ENCODE measurements at places on chromosomes 2 and 18.

DNA sequence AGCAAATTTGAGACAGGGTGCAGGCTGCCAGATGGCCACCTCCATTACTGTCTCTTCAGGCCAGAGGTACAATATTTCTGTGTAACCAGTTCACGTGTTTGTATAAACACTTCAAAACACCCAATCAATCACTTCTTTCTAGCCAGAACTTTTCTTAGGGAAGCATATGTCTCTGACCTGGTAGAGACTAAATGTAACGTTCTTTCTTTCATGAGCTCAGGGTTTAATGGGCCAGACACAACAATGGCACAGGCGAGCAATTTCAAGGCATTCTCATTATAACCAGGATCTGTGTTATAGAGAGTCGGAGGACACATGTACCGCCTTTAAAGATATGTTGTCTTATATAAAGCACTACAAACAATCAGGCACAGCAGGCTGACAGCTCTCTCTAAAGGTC is 1846.4 kb upstream of the PIK3C3 start:
- no peak for DNase-seq

DNA sequence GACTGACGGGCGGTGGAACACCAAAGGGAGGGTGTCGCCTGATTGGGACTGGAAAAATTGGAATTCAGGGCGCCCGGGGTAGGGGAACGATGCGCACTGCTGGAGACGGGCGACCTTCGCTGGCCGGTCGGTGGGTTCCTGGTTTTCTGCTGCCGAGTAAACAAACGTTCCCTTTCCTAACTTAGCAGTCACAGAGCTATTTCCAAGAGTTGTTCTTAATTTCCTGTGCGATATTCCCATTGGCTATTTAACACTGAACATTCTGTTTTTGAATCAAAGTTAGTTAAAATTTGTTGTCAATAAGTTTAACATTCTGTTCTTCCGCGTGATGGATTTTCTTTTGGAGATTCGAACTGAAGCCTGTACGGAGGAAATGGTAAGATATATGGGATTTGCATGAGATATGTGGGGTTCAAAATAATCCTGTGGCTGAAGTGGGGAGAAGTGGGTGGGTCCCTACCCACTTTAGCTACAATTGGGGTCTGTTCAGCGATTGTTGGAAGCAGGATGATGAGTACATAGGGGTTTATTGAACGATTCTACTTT is 862 bp downstream of the C18orf54 start:
- no peak for DNase-seq

DNA sequence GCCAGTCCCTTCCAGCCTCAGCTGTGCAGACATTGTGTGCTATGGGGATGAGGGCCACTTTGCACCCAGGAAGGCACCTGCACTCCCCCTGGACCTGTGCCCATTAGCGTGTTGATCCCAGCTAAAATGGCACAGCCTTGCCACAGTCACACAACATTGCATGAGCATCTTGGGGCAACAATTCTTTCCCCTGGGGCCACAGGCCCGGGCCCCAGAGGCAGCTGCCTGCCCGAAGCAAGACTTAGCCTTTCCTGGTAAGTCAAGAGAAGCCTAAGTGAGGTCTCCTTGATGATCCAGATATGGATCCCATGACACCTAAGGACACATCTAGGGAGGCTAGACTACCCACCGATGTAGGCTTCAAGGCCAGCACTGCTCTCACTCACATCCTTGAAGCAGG is 202.1 kb downstream of the BCL11A start:
- DNase-seq = no peak

GRCh38 chr2:183898641-183899040 is 699.7 kb upstream of the ZNF804A start:
- DNase-seq = no peak

- DNase-seq = no peak
Observed at GRCh38 chr2:234335661-234336228, 161.1 kb downstream of the ARL4C start.

DNA sequence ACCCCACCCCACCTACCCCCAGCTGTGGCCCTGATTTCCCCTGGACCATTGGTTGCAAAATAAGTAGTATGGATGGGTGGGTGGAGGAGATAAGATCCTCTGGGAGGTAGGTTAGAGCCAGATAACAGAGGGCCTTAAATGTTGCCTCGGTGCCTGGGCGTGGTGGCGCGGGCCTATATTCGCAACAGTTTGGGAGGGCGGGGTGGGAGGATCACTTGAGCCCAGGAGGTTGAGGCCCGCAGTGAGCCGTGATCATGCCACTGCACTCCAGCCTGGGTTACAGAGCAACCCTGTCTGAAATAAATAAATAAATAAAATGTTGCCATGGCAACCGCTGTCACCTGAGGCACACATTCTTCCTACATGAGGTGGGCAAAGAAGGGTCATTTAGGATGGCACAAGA is 103.3 kb upstream of the GATA6 start:
- no peak for DNase-seq

DNA sequence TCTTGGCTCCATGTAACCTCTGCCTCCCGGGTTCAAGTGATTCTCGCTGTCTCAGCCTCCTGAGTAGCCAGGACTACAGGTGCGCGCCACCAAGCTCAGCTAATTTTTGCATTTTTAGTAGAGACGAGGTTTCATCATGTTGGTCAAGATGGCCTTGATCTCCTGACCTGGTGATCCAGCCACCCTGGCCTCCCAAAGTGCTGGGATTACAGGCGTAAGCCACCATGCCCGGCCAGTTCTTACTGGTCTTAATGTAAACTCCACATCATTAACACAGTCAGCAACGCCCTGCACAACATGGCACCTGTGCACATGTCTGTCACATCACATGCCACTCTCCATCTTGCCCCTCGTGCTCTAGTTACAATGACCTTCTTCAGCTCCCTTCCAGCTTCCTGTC is 5.8 kb upstream of the KIF3C start:
- no peak for DNase-seq

DNA sequence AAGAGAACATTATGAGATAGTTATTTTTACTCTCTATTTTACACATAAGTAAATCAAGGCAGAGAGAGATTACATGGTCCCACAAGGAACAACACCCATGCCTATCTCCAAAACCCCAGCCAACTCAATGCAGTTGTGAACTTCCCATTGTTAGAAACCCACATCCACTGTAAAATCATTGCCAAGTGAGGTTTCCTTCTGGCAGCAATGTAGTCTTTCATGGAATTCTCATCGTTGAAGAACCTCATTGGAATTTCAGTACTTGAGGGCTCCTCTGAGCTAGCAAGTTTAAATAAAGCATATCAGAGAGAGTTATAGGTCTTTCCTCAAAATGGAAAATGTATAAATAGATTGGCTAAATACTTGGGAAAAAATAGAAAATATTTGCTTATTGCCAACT is 105.2 kb downstream of the RAD51AP2 start:
- DNase-seq = no peak

DNA sequence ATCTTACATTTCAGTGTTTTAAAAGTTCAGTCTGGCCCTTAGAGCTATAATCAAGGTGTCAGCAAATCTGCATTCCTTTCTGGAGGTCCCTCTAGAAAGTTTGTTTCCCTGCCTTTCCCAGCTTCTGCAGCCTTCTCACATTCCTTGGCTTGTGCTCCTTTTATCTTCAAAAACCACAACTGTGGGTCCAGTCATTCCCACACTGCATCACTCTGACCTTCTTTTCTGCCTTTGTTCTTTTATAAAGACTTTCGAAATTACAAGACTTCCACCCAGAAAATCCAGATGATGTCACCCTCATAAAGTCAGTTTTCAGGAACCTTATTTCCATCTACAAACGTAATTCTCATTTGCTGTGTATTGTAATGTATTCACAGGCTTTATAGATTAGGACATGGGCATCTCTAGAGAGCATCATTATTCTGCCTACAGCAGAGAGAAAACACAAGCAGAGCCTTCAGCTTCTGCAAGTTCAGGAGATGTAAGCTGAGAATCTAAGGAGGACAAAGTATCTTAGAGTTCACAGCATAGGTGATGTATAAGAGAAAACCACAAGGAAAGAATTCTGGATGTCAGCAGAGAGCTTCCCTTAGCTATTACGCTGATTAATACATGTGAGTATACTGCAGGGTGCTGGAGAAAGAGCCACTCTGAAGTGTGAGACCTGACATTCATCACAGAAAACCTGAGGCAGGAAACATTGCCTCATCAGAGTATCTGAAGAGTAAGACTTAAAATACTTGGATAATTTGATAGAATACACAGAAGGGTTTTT is 1100.2 kb downstream of the CBLN2 start:
- no peak for DNase-seq

DNA sequence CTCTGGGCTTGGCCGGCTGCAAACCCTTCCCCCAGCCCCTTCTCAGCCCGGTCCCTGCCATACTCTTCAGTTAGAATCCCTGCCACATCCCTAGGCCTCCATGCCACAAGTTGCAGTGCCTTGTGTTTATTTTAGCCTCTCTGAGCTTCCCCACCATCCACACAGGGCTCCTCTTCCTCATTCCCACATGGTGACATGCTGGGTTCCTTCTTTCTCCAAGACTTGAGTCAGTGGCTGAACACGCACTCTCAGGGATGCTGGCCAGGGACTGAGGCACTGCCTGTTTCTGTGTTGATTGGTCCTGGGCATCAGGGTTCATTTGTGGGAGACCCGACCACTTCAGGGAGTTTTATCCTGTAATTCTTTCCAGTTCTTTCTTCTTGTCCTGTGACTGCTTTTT is 56.3 kb downstream of the KCNS3 start:
- no peak for DNase-seq

DNA sequence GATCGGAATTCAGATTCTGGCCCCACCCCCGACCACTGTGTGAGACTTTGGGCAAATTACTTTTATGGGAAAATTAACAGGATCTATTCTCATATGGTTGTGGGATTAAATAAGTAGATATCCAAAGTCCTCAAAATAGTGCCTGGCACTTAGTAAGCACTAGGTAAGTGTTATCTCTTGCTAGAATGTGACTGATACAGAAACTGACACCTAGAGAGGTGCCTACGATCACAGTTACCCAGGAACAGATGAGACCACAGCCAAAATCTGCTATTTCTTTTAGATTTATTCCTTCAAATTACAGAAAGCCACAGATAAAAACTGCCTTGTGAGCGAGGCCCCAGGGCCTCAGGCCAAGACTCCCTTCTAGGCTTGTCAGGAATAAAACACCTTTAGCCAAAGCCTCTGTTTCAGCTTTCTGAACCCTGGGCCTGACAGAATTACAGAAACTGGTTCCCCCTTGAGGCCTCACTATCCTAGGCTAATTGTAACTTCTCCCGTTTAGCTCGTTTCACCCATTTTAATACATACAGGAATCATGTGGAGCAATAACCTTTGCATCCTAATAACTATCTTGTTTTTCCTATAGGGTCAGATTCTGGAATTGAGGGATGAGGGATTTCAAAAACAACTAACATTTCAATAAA is 22.3 kb upstream of the CHMP1B start:
- no peak for DNase-seq
